ENCODE measurements at places on chromosomes 4 and X.

GRCh38 chr4:34814266-34814665, 1430.0 kb downstream of the ARAP2 start:
- no peak for DNase-seq

GRCh38 chr4:84948056-84948455, 18.4 kb downstream of the WDFY3 start:
- DNase-seq = no peak

DNA sequence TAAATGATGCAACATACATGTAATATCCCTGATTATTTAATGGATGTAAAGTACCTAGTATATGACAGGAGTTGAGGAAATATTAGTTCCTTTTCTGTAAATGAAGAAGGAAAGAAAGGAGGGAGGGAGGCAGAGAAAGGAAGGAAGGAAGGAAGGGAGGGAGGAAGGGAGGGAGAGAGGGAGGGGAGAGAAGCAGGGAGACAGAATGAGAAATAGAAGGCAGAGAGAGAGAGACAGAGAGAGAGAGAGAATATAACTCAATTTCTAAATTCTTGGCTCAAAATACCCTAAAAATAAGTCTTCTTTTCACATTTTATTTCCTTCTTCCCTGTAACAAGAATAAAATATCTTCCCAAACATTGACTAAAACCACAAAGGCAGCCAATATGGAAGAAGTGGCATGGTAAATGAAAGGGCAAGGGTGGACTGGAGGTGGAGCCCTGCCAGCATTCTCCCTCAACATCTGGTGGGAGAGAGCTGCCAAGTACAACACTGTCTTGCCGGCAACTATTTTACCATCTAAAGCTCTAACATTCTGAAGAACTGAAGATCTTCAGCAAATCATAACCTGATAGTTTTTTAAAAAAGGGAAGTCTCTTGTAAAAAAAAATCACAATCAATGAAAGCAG, 245.1 kb downstream of the PPP3CA start:
- DNase-seq = no peak

DNA sequence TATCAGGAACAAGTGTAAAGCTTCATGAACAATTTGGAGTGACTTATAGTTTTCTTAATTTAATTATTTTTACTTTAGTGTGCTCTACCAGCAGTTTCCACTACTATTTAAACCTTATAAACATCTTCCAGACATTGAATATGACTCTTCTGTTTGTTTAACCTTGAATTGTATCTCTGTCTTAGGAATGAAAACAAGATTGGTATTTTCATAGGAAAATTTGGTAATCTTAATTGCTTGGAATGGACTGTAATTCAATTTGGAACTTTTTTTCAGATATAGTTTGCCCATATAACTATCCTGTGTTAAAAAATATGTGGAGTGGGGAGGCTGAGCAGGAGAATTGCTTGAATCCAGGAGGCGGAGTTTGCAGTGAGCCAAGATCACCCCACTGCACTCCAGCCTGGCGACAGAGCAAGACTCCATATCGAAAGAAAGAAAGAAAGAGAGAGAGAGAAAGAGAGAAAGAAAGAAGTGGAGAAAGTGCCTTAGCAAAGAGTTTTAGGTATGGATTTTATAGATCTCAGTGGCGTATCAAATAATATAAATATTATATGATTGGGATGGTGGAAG, 242.4 kb downstream of the BMPR1B start:
- DNase-seq = no peak

DNA sequence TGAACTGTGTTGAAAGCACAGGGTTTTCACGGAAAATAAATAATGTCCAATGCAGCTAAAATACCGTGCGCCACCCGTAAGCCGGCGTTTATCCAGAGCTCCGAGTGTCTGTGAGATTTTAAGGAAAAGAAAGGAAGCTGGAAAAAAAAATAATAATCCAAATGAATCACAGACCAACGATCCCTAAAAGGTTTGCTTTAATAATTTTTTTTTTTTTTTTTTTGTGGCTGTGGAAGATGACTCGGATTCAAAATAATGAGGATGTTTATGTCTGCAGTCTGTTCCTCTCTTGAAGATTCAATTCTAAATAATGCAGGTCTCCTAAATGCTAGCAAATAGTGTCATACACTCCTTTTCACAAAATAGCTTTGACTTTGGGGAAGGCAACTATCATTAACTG, 84.6 kb upstream of the PPP2R3B start:
- no peak for DNase-seq

DNA sequence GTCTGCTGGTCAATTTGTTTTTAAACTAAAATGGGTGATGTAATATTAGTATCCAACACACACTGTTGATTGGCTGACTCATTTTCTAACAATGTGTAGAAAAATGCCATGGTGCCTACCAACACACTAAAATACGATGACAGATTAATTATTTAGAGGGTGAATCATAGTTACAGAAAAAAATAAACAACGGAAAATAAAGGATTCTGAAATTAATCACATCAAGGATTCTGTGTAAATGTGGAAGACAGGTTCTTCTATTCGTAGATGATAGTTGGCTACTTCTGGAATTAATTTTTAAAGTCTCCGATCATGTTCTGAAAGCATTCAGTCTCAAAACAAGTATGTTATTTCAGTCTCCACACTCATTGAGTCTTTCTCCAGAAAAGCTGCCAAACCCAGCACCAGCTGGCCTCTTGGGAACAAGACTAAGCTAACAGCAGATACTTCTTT, 8.2 kb upstream of the IQCM start:
- DNase-seq = no peak

DNA sequence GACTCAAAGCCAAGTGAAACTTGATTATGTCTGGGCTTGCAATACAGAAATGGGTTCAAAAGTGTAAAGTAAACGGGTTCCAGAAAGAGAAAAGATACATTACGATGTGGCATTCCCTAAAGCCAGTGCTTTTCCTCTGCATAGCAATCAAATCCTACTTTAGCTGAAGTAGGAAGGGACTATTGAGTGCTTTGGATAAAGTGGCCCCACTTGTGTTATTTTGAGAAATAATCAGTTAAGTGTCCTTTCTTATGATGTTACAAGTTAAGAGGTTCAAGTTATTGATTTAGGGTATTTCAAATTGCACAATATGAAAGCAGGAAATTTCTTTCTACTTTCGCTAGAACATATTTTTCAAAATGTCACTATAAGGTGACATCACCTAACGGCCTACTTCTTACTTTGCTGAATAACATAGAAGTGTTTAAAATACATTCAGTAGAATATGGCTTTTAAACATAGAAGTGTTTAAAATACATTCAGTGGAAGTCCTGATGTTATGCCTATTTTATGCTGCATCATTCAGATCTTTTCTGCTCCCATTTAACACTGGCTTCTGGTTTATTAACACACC, 235.2 kb downstream of the DTHD1 start:
- no peak for DNase-seq

DNA sequence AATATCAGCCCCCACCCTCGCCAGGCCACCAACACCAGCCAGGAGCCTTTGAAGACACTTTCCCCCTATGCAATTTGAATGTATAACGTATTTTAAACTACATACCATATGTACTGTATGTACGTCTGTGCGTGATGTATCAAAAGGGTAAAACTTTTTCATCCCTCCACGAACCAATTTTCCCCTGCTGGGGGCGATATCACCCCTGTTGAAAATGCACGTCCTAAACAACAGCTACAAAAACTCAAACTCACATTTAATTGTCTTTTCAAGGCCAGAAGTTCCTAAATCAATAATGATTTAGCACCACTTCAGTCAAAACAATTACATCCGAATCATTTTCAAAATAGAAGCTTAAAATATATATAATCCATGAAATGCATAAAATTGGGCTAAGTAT, 1.4 kb downstream of the VEGFD start:
- no peak for DNase-seq

DNA sequence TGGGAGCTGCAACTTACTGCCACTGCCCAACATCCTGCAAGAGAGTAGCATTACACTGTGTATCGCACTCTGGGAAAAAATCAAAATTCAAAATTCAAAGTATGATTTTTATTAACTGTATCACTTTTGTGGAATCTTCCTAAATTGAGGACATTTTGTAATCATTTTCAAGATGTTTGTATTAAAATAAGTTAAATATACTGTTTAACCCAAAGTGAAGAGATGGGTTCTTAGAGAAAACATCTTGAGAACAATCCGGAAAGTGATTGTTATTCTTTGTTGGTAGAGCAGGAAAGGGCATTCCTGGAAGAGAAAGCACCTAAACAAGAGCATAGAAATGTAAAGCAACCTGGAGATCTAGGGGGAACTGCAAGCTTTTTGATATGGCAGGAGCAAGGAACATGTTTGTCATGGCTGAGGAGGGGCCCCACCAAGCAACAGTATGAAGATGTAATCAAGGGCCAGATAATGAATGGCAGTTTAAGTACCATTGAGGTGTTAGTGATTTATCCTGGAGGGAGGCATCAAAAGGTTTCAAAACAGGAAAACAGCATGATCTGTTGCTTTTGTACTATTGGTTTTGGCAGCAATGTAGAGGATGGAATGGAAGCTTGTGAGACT, 14.1 kb upstream of the SEC24D start:
- DNase-seq = no peak

- no peak for DNase-seq
Observed at GRCh38 chrX:77622233-77622632, 163.8 kb downstream of the ATRX start.

DNA sequence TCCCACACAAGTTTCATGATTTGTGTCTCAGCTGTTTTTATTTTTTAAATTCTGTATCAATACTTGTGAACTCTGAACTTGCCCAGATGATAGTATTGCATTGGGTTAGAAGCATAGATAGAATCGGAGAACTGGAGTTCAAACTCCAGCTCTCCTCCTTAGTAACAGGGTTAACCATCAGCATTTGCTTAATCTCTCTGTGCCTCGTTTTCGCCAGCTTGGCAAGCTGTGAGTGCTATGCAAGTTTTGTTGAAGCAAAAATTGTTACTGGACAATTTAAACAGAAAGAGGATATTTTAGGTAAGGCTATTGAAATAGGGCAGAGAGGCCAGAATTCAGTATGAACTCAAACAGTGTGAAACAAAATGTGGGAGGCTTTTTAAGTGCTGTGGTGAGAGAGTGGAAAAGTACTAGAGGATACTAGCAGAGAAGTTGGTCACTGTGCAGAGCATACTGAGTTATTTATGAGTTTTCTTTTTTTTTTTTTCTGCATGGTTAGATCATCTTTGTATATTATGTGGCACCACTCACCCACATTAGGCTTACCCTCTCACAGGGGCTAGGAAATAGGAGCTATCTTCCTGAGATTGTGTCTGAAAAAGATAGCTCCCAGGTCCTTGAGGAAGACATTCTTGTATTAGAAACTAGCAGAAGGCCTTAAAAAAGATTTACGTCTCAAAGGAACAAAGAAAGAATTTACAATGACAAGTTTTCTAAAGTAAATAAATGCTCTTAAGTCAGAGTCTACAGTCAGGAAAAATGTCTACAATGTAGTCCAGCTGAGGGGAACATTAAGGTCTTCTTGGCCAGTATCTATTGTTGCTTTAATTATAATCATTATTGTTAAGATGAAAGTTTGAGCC, 1126.6 kb downstream of the FAT4 start:
- no peak for DNase-seq

Measured in stimulated activated CD8-positive, alpha-beta memory T cell treated with anti-CD3 and anti-CD28 coated beads, Interleukin-4, amount 100 ng/mL, for 1 hour (primary cell).